RPMI7951 (cell line): ENCODE measurements at places on chromosomes 2 and 18.

DNA sequence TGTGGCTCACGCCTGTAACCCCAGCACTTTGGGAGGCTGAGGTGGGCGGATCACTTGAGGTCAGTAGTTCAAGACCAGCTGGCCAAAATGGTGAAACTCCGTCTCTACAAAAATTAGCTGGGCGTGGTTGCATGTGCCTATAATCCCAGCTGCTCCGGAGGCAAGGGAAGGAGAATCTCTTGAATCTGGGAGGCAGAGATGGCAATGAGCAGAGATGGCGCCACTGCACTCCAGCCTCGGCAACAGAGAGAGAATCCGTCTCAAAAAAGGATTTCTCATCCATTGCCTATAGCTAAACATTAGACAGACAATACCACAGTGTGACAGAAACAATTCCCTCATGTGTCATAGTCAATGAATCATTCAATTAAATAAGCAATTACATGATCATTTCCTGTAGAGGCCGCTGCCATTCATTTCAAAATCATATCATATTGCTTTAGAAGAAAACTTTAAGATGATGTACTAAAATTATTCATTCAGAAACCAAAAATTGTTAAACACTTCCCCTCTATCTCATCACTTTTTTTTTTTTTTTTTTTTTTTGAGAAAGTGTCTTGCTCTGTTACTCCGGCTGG is 69.5 kb upstream of the TGIF1 start:
- peak; percentile 60 for DNase-seq

- DNase-seq, result peak; percentile 36
These were observed at the start of gene MC5R for GRCh38 chr18:13823707-13824395. MC5R (plus strand) TSS chr18:13824149; CDS start chr18:13825766, 1,617 bp downstream.

- DNase-seq, result peak; percentile 40
These were observed 1.4 kb downstream of the FZD5 start for GRCh38 chr2:207768168-207768865.

GRCh38 chr2:177338177-177338721 is 54.3 kb upstream of the AGPS start:
- DNase-seq, result peak; percentile 79

DNA sequence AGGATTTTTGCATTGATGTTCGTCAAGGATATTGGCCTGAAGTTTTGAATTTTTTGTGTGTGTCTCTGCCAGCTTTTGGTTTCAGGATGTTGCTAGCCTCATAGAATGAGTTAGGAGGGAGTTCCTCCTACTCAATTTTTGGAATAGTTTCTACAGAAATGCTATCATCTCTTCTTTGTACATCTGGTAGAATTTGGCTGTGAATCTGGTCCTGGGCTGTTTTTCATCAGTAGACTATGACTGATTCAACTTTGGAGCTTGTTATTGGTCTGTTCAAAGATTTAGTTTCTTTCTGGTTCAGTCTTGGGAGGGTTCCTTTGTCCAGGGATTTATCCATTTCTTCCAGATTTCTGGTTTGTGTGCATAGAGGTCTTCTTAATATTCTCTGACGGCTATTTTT is 166.7 kb downstream of the ST6GAL2 start:
- DNase-seq, result no peak

DNA sequence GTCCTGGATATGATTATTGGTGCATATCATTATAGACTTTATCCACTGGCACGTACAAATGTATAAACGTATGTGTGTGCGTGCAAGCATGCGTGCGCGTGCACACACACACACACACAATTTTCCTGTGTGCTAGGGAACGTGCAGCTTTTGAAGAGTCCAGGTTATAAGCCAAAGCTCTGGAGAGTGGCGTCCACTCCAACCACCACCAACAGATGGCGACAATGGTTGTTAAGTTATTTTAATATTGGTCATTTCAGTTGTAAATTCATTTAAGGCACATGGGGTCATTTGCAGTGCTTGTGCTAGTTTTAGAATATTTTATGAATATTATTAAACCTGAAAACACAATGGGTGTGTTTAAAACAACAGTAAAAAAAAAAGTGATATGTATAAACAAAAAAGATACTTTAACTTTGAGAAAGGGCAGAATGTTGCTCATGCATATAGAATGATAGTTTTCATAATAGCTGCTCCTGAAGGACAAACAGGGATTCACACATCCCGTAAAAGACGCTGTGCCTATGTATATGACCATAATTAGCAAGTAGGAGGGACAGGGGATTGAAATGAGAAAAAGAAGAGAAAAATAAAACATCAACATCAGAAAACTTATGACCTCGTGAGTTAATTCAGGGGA is 124.2 kb upstream of the ITGB6 start:
- DNase-seq, result peak; percentile 58

GRCh38 chr2:178142274-178143065 is 30.2 kb downstream of the RBM45 start:
- peak; percentile 20 for DNase-seq

DNA sequence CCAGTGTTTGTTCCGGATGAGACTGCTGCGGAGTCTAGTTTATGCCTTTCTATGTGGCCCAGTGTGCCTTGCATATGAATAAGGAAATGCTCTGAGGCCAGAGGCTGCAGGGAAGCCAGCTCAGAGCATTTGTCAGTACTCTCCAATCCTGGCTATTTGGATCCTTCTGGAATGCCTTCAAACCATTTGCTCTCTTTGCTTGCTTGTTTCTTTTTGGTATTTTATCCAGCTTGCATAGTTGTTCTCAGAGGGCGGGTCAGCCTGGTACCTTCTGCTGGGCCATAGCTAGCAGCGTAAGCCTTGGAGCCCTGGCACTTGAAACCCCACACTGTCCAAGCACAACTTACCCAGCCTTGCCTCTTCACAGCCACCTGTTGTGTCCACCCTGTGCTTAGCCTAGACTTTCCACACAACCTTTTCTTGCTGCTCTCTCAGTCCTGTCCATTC is 20.5 kb downstream of the CENPO start:
- DNase-seq, result no peak

- DNase-seq, result no peak
These were observed 51.3 kb upstream of the SLC1A4 start for GRCh38 chr2:64937687-64938491.

DNA sequence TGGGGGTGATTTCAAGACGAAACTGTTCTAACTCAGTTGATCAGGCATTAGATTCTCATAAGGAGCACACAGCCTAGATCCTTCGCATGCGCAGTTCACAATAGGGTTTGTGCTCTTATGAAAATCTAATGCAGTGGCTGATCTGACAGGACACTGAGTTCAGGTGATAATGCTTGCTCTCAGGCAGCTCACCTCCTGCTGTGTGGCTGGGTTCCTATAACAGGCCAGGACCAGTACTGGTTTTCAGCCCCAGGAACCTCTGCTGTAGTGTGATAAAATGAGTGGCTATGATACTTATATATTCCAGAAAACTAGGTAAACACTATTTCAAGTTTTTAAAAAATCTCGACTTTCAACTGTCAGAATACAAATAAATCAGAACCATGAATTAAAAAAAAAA is 271.4 kb downstream of the GALNT13 start:
- no peak for DNase-seq

DNA sequence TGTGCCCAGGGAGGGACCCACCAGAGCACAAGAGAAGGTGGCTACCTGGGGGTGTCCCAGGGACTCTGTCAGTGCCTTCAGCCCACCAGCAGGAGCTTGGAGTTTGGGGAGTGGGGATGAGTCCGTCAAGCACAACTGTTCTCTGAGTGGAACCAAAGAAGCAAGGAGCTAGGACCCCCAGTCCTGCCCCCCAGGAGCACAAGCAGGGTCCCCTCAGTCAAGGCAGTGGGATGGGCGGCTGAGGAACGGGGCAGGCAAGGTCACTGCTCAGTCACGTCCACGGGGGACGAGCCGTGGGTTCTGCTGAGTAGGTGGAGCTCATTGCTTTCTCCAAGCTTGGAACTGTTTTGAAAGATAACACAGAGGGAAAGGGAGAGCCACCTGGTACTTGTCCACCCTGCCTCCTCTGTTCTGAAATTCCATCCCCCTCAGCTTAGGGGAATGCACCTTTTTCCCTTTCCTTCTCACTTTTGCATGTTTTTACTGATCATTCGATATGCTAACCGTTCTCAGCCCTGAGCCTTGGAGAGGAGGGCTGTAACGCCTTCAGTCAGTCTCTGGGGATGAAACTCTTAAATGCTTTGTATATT is 14.0 kb downstream of the ITM2C start:
- no peak for DNase-seq

DNA sequence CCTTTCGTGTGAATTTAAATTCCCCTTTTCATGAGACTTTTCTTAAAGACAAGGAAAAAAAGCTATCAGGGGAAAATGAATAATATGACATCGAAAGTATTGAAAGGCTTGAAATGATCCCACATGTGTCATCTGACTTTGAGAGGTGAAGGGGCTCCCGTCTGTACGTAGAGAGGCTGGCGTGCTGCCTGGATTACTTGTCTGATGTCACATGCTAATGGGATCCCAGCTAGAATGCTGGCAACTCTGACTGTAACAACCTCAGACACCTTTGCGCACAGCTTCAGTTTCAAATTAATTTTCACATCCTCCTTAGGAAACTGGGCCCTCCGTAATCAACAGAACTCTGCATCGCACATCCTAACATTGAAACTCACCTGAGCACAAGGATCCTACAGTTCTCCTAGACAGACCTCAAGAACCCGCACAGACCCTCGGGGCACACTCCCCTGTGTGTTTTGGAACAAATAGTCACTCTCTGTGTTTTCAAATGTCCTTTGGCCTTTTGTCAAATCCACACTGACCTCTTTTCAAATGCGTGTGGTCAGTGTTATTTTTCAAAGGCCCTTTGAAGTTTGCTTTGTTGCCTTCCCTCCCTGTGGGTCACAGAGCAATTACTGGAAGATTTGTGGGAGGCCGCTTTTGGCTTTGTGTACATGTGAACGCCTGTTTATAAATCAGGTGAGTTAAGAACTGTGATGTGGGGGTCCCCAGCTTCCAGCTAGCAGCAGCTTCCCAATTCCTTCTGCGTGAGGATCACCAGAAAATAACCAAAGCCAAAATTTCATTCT is 65.9 kb downstream of the IL1R2 start:
- peak; percentile 83 for DNase-seq

DNA sequence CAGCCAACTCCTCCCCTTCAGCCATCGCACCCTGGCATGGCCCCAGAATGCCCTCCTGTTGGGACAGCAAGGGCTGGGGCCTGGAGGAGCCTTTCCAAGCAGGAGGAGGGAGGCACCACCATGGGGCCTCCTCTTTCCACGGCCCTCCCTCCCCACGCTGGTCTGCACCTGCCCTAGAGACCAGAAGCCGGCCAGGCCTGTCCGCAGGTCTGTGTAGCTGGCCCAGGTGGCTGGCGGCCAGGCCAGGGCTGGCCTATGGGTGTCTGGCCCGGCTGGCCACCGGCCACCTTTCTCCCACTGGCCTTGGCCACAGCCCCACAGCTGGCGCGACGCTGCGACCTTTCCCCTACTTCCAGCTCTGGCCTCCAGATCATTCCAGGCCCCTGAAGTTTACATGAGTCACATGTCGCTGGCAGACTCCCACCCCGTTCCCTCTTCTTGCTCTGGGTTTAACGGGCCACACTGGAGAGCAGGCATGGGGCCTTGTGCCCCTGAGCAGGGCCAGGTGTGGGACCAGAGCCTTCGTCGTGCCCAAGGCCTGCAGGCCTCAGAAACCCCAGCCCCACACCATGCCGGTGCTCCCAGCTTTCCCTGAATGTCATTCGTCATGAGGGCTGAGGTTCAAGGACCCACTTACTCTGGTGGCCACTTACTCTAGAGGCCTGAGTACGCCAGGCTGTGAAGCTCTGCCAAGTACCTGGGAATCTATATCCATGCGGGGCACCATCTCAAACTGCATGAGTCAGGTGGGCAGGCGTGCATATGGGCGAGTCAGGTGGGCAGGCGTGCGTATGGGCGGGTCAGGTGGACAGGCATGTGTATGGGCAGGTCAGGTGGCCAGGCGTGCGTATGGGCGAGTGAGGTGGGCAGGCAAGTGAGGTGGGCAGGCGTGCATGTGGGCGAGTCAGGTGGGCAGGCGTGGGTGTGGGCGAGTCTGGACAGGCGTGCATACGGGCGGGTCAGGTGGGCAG is 33.3 kb upstream of the KLF11 start:
- DNase-seq, result peak; percentile 28
